ENCODE measurements at places on chromosomes 5 and 9. TPM values are rescaled to one million over a fixed set of nuclear protein-coding genes. Genes with fewer than 3 reads are reported as not detected.

DNA sequence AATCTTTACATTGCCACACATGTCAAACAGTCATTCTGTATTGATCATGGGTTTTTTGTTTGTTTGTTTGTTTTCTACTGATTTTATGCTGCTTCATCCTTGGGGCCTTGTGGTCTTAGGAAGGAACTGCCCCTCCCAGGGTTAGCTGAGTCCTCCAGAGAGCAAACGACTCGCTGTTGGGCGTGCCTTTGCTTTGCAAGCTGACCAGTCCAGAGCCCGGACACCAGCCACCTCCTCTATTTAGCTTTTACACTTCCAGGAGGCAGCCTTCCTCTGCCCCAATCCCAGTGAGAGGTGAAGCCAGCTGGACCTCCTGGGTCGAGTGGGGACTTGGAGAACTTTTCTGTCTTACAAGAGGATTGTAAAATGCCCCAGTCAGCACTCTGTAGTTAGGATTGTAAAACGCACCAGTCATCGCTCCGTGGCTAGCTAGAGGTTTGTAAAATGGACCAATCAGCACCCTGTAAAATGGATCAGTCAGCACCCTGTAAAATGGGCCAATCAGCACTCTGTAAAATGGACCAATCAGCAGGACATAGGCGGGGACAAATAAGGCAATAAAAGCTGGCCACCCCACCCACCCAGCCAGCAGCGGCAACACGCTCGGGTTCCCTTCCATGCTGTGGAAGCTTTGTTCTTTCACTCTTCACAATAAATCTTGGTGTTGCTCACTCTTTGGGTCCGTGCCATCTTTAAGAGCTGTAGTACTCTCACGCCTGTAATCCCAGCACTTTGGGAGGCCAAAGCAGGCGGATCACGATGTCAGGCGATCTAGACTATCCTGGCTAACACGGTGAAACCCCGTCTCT lies 154.4 kb downstream of the ERCC6L2 start:
- no peak for DNase-seq

GRCh38 chr5:95069948-95070347 lies 214.9 kb downstream of the MCTP1 start:
- DNase-seq: no peak

GRCh38 chr9:34993502-34994259 lies 4.1 kb downstream of the DNAJB5 start:
- peak; percentile 91 for DNase-seq

The GLIPR2 gene
- total RNA-seq: 47.8 TPM

The RNF180 gene
- 2.8 TPM for total RNA-seq
